ENCODE measurements at places on chromosomes 5 and 9.

DNA sequence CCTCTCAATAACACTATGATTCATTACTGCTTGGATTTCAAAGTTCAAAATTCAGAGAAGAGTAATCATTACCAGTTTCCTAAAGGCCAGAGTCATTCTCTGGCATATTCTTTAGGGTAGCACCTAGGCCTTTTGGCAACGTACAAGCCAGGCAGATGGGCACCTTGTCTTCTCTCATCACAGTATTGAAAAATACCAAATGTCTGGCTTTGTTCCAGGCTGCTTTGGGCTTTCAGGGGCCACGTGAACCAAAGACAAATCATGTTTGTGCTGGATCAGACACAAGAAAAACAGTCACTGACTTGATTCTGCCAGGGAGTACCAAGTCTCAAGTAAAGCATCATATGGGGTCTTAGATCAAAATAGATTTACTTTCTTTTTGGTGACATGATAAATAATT lies 15.5 kb downstream of the MEGF9 start:
- no peak for DNase-seq

DNA sequence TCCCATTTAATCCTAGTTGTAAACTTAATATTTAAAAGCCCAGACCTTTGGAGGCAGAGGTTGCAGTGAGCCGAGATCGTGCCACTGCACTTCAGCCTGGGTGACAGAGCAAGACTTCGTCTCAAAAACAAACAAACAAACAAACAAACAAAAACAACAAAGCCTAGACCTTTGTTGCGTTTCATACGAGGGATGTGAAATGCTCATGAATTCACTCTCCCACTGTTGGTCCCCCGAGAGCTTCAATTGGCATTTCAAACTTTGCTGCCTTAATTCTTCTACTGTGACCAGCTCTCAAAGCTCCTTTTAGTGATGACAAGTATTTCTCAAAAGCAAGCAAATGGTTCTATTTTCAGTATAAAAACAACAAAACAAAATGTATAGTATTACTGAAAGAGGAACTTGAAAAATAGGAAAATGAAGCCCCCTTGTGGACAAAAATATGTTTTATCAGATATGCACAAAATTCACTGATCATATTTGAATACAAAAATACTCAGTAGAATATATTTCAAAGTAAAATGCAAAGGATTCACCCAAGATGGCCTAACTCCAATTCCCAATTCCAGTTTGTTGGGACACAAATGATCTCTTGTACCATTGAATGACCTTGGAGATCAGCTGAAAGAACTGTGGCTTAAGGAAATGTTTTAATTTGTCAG lies 140.4 kb downstream of the ESM1 start:
- DNase-seq, result no peak

GRCh38 chr5:154243736-154244135 lies 53.2 kb downstream of the GALNT10 start:
- no peak for DNase-seq

DNA sequence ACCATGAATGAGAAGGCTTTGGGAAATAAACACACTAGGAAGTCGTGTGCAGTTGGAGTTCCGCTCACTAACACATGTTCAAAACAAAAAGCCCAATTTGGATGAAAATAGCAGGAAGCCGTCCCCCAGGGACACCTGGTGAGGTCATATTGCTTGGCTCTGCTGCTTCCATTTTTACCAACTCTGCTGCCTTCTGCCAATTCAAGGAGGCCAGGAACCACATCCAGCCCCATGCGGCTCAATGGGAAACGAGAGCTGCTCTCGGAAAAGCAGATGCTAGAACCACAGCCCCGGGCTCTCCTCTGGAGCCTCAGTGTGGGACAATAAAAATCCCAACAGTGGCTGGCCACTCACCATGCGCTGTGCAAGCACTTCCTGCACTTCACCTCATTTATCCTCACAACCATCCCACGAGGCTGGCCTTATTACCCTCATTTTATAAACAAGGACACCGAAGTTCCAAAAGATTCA lies 13.4 kb downstream of the ADAM19 start:
- peak; percentile 59 for DNase-seq

DNA sequence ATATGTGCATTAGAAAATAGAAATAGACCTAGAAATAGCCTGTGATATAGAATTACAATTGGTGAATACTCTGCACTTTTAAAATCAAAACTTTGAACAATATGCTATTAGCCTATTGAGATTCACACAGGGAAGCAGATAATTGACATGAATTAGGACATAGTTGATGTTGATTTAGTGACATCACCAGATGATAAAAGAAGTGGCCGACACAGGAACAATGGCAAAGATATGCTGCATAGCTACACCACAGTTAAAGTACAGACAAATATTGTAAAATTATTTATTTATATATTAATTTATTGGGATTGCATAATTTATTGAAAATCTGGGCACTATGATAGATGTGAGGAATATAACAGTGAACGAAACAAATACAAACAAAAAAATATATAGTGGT lies 261.5 kb upstream of the CCNH start:
- DNase-seq, result no peak

GRCh38 chr5:157245476-157245875 lies 20.4 kb upstream of the CYFIP2 start:
- DNase-seq, result no peak

- no peak for DNase-seq
Measured at GRCh38 chr5:94402096-94402495, 216.3 kb downstream of the KIAA0825 start.

DNA sequence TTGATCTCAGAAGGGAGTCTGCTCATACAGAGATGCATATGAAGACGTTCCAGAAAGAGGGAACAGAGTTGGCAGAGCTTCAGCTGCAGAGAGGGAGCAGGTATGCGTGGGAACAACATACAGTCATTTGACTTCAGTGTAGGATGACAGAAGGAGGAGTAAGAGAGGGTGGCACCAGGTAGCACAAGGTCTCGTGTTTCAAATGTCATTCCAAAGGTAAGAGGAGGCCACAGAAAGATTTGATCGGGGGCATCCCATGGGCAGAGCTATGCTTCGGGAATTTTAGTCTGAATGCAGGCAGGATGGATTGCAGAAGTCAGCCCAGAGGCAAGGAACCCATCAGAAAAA lies 367.1 kb downstream of the CDK5RAP2 start:
- no peak for DNase-seq

DNA sequence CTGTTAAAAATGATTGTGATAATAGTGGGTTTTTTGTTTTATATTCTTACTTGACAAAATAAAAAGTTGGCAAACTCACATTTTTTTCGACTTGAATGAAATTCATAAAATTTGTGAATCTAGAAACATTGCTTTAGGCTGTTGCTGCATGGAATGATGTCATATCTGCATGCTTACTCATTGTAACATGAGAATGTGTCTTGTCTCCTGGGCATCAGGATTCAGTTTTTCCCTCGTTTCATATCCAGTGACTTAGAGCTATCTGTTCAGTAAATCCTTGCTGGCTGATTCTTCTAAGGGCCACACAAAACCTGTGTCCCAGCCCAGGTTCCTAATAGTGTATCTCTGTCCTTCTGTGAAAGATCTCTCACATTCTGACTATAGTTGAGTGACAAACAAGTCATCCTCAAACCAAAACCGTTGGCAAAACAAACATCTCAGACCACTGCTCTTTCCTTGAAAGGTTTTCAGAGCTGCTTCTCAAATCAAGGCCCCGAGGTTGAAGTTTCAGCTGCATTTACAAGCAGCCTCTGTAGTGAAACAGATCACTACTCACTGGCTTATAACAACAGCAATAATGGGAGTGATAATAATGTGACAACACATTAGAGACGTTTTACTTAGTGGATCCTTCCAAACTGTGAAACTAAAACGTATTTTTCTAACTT lies 95.0 kb downstream of the NPR3 start:
- peak; percentile 63 for DNase-seq

DNA sequence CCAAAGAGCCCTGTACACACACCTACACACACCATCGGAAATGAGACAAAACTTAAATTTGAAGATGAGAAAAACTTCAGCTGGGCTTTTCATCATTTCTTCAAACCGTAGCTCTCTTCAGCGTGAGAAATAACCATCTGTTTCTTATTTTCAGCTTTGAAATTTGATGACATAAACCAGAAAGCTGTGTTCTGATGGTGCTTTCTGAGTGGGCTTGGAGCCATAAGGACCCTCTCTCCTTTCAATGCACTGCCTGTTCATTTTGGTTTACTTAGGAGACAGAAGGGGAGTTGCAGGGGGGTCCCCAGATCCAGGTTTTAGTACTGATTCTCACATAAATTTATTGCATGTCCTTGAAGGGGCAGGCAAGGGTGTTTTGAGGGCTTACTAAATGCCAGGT lies 9.5 kb downstream of the FBXO10 start:
- no peak for DNase-seq

- no peak for DNase-seq
Measured at GRCh38 chr5:160071916-160072315, 47.3 kb downstream of the PWWP2A start.

- no peak for DNase-seq
Measured at GRCh38 chr5:103600086-103600485, 37.5 kb upstream of the NUDT12 start.

- DNase-seq, result no peak
Measured at GRCh38 chr9:126869368-126869767, 8.9 kb downstream of the ZBTB34 start.

GRCh38 chr5:108636135-108636853 lies 111.4 kb upstream of the FER start:
- no peak for DNase-seq

- DNase-seq, result no peak
Measured at GRCh38 chr9:133887540-133888047, 104.5 kb downstream of the VAV2 start.

DNA sequence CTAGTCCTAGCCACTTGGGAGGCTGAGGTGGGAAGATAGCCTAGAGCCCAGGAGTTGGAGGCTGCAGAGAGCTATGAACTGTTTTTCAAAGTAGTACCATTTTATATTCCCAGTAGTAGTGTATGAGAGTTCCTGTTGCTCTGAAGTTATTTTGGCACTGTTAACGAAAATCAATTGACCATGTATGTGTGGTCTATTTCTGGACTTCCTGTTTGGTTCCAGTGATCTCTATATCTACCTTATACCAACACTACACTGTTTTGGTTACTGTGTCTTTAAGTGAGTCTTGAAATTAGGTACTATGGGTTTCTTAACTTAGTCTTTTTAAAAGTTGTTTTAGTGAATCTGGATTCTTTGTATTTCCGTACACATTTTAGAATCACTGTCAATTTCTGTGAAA lies 13.6 kb downstream of the SLF1 start:
- no peak for DNase-seq

GRCh38 chr9:77563174-77563573 lies 84.9 kb downstream of the GNA14 start:
- DNase-seq, result no peak

- DNase-seq, result no peak
Measured at GRCh38 chr5:174305241-174305681, 259.8 kb downstream of the NSG2 start.

DNA sequence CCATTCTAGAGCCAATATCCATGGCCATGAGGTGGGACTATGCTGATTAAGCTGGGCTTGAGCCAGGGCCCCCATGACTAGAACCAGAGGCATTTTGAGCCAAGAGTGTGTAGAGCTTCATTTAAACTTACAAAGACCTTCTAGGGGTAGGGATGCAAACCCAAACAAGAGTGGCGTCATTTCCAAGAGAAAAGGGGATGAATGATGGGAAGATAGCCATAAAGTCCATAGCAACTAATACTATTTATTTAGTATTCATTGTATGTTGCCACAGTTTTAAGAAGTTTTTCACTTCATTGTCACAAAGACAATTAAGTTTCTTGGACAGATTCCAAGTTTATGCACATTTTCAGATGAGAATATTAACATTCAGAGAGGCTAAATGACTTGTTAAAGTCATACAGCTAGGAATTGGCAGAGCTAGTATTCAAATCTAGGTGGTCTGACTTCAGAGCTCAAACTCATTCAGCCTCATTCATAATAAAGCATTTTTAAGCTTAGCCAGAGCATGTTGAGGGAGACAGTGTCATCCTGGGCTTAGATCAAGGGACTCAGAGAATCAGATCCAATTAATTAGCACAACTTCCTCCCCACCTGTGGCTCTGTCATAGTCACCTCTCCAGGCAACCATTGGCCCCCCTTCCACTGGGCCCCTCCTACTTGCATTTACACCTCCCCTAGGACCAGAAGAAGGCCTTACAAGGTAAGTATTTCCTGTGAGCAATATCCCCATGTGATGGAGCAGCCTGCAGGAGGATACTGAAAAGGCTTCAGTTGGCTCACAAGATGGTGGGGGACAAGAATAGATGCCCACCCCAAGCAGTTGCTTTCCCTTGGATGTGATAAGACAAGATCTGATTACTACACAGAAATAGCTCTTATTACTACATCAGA lies 95.0 kb upstream of the PCSK1 start:
- DNase-seq, result no peak

DNA sequence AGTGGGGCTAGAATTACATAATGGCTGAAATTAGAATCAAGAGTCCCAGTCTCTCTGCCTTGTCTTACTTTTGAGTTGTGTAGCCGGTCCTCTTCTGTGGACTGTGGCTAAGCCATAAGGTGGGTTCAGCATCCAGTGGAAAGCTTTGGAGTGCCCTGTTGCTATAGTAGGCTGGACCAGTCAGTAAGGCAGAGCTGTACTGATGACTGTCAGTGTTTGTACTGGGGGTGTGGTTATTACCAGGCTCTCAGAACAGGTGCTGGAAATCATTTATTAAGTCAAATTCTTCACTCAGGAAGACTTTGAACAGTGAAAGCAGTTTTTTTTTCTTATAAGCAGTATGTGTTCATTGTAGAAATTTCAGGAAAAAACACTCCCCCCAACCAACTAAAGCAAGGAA lies 129.4 kb downstream of the ZSWIM6 start:
- DNase-seq, result no peak

- DNase-seq, result peak; percentile 80
Measured at GRCh38 chr5:181191526-181192336, 13.3 kb downstream of the TRIM7 start.

GRCh38 chr9:105198865-105199264 lies 45.6 kb upstream of the SLC44A1 start:
- no peak for DNase-seq

DNA sequence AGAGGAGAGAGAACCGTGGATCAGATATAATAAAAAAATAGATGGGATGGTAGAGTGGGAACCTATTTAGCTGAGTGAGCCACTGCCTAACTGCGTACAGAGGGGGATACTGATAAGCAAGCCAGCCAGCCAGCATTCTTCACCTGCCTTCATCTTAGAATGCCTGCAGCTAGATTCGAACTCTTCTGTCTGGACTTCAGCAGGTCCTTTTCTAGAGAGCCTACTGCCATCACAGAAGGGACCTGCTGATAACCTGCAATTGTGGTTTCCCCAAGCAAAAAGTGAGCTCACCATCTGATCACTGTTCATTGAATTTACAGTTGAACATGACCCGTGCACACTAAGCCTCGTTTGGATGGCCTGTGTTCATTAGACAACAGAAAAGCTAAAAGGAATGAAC lies 109.4 kb downstream of the CDC42SE2 start:
- DNase-seq, result no peak

GRCh38 chr5:69492923-69493395 lies 369 bp downstream of the OCLN start:
- no peak for DNase-seq

- no peak for DNase-seq
Measured at GRCh38 chr5:149666212-149666852, 63.8 kb upstream of the PPARGC1B start.

GRCh38 chr5:162711244-162711643 lies 643.7 kb downstream of the GABRG2 start:
- no peak for DNase-seq

Measured in forelimb muscle (tissue), 1 donor.